ENCODE measurements at places on chromosomes 6 and 20. TPM values are rescaled to one million over a fixed set of nuclear protein-coding genes. Genes with fewer than 3 reads are reported as not detected.

DNA sequence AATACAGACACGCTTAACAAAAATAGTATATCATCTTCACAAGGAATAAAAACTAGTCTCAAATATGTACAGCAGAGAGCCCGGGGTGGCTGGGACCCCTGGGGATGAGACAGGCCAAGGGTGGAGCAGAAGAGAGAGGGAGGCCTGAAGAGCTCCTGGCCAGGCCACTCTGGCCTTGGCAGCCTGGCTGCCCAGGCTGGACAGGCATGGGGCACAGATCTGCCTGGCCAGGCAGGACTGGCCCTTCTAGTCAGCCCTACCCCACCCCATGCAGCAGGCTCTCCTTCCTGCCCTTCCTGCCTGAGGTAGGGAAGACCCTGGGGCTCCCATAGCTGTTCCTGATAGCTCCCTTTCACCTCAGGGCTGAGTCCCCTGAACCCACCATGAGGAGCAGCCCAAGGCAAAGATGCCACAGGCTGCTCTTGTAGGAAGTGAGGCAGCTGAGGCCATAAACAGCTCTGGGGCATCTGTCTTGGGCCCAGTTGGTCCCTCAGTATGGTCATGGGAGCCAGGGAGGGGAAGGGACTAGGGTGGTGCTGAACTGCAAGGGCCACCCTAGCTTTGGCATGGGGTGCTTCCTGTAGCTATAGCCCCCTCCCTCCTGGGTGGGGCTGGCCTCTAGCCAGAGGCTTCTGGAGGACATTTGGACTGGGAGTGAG, 27.1 kb downstream of the COX4I2 start:
- no peak for DNase-seq

Gene FAM229B
- 32.5 TPM for polyA plus RNA-seq

DNA sequence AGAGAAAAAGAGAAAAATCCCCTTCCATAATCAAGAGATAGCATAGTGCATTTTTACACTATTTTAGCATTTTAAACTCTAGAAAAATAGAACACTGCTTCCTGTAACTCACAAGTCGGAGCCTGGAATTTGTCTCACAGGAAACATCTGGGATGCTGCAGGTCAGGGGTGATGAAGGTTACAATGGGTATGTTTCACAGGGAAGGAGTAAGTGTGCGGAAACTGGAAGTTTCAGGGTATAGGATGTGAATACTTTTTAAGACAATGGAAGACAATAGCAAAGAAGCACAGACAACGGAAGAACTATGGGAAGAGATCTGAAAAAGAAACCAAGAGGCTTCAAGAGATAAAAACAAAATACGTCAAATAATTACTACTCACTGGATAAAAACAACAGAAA, 361.0 kb upstream of the MARCKS start:
- DNase-seq, result peak; percentile 15

- no peak for DNase-seq
Measured at GRCh38 chr6:87487555-87487954, 14.8 kb downstream of the SLC35A1 start.

Gene BPIFB2
- polyA plus RNA-seq, result not detected

Gene DOP1A
- 13.0 TPM for polyA plus RNA-seq

- DNase-seq, result no peak
Measured at GRCh38 chr6:164206807-164207423, 792.4 kb downstream of the QKI start.

Gene EEF1A2
- polyA plus RNA-seq, result 450 TPM

DNA sequence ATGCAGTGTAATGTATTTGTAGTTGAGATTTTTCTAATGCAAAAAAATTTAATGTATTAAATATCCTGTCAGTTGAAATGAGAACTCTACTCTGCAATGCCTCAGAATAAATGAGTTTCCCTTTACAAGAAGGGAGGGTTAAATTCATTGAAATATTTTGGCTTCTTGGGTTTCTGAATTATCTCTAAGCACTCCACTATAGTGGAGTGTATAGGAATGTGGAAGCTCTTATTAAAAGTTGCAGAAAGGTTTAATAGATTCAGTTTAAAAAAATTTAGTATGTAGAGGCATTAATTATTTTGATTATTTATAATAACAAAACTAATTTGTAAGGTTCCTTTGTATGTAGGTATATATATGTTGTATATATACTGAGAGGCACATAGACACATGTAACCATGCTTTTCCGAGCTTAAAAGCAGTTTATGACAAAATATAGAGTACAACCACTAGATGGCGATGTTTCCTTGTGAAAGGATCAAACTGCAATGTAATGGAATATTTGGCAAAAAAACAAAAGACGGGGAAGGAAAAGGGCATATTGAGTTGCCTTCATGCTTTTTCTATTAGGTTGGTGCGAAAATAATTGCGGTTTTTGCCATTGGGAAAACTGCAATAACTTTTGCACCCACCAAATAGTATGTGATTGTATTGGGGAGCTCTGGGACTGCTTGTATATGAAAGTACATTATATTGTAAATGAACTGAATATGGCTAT, 144.2 kb downstream of the MYO6 start:
- DNase-seq, result peak; percentile 79

DNA sequence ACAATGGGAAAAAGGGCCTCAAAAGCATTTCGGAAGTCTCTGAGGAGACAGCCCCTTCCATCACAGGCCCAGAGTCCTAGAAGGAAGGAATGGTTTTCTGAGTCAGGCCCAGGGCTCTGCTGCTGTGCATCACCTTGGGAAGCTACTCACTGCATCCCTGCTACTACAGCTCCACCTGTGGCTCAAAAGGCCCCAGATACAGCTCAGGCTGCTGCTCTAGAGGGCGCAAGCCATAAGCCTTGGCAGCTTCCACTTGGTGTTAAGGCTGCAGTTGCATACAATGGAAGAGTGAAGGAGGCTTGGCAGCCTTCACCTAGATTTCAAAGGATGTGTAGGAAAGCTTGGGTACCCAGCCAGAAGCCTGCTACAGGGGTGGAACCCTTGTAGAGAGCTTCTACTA, 54.8 kb downstream of the MEI4 start:
- no peak for DNase-seq

GRCh38 chr20:39342463-39342862, 380.3 kb downstream of the DHX35 start:
- DNase-seq, result no peak

DNA sequence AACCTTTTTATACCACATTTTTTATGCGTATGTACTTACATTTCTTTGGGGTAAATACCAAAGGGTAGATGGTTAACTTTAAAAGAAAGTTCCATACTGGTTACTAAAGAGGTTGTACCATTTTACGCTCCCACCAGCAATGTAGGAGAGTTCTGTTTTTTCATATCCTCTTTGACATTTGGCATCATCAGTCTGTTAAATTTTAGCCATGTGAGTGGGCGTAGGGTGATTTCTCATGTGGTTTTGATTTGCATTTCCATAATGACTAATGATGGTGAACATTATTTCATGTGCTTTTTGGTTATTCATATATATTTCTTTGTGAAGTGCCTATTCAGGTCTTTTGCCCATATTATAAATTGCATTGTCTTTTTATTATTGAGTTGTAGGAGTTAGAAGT, 194.2 kb downstream of the PRL start:
- no peak for DNase-seq

- no peak for DNase-seq
Measured at GRCh38 chr6:15254070-15254975, 8.5 kb downstream of the JARID2 start.

GRCh38 chr6:41638935-41639808, 904 bp downstream of the MDFI start:
- DNase-seq, result peak; percentile 85

Gene FAM83C
- polyA plus RNA-seq, result not detected

GRCh38 chr6:115977220-115977619, 83.5 kb downstream of the FRK start:
- DNase-seq, result no peak

DNA sequence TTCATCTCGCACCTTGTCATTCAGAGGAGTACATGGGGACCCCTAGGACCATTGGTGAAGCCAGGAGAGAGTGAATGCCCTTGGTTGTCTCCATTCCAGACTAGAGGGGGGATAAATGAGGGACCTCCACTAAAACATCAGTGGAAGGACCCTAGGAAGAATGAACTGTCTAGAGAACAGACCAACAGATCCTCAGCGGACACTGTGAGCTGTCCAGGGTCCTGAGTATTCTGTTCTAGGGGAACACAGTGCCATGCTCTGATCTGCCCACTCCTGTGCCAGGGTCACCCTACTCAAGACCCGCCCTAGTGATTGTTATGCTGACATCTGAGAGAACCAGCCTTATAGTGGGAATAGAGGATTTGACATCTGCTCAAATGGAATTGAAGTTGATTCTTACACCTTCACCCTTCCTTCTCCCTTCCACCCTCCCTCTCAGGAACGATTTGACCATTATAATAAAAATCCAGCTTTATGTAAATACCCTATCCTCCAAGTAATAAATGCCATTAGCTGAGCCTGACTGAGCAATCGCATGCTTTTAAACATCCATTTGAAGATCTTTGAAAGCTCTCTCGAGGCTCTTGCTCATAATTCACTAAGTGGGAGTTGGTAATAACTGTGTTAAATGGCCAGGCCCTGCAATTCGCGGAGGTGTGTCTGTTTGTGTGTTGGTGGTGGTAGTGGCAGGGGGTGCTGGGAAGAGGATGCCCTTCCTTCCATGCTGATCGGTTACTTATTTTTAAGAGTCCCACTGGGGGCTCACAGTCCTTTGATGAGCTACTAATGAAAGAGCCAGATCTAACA, 43.6 kb upstream of the SLC32A1 start:
- DNase-seq, result peak; percentile 42

- no peak for DNase-seq
Measured at GRCh38 chr6:90411292-90411781, 114.7 kb upstream of the BACH2 start.

DNA sequence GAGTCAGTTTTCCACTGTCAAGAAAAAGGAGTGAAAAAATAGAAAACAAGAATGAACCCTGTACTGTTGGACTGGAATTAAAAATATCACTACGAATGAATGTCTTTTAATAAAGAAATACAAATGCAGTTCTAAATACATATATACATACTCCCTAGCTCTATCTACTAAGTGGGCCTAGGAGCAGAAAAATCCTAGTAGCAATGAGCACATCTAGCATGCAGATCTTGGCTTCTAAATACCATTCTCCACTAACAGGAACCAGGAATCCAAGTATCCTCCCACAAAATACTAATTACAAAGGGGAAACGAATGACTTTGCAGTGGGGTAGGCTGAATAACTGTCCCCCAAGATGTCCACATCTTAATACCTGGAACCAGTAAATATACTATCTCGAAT, 25.4 kb downstream of the SEC63 start:
- DNase-seq, result no peak

Gene SAPCD1
- polyA plus RNA-seq, result 3.3 TPM

GRCh38 chr6:141467041-141467440, 665.7 kb upstream of the GJE1 start:
- no peak for DNase-seq

- no peak for DNase-seq
Measured at GRCh38 chr6:16273256-16273655, 34.9 kb downstream of the GMPR start.

- DNase-seq, result no peak
Measured at GRCh38 chr6:137119196-137120104, 54.0 kb downstream of the IL22RA2 start.

GRCh38 chr20:36467076-36467999, 74.0 kb upstream of the MYL9 start:
- DNase-seq, result no peak

- no peak for DNase-seq
Measured at GRCh38 chr20:52004715-52005114, 186.9 kb downstream of the ZFP64 start.

GRCh38 chr6:134846031-134846430, 103.9 kb downstream of the ALDH8A1 start:
- DNase-seq, result no peak
